Muscle of leg (tissue), 16 donors: ENCODE measurements at places on chromosomes 3 and 15. TPM values are rescaled to one million over a fixed set of nuclear protein-coding genes. Genes with fewer than 3 reads are reported as not detected.

The PAQR9 gene
- total RNA-seq = not detected

The PRSS50 gene
- 0.09 TPM for total RNA-seq

The ARL8B gene
- total RNA-seq = 26.7 TPM

The CASR gene
- total RNA-seq = not detected

DNA sequence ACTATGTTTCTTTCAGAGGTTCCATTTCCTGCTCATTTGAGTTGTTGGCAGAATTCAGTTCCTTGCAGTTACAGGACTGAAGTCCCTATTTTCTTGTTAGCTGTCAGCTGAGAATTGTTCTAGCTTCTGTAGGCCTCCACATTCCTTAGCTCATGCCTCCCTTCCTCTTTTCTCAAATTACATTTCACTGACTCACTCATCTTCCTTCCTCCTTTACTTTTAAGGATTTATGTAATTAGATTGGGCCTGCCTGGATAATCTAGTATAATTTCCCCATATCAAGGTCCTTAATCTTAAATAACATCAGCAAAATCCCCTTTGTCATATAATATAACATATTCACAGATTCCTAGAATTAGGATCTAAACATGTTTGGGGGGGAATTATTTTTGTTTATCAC, 40.6 kb upstream of the RBMS3 start:
- no peak for DNase-seq

DNA sequence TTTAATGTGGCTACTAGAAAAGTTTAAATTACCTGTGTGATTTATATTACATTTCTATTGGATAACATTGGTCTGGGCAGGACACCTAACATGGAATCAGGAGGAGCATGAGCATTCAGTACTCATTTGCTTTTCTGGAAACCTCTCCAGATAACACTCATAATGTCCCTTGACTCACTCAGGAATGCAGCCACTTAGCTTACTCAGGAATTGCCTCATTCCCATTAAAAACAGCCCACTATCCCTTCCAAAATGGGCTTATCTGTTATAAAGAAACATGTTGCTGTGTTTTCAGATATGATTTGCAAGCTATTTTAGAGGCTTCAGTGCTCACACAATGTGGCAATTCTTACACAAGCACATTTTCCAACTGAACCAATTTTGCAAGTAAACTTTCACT, 17.1 kb downstream of the GBE1 start:
- DNase-seq = no peak
